NCI-H2171 (cell line): ENCODE measurements at places on chromosomes 2 and 18.

DNA sequence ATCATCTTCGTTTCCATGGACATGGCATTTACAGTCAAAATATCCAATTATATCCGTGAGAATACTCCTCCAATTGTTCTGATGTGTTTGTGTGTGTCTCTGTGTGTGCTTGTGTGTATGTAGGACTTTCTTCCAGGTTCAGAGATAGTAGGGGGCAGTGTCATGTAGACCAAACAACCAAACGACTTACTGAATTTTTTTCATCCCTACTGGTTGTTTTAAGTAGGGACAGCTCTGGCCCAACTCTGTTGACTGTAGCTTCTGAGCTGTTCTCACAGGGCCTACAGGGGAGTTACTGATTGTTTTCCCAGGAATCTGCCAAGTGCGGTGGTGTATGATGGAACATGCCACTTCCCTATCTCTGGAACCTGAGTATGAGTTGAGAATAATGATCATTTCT lies 69.6 kb downstream of the ETAA1 start:
- DNase-seq: no peak

- no peak for DNase-seq
Observed at GRCh38 chr18:2412281-2412680, 159.0 kb downstream of the METTL4 start.

DNA sequence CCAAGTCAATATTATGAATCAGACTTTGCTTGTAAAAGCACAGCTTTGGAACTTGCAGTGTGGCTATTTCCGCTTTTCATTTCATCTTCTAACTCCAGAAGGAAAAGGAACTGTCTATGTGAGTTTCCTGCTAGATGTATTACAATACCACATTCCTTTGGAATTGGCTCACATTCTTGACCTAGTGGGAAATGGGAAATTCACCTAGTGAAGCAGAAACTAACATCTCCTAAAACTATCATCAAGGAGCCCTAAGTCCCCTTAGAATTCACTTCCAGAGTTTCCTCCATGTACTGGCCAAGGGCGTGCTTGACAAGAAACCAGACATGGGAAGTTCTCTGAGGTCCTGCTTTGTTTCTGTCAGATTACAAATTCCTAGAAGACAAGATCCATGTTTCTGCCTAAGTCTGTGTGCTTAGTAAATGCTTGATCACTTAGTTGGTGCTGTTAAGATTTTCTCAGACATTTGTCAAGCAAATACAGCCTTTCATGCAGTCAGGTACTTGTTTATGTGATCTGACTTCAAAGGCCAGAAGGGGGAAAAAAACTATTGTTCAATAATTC lies 275.7 kb upstream of the FN1 start:
- DNase-seq: no peak

- no peak for DNase-seq
Observed at GRCh38 chr2:25790074-25790790, 88.1 kb downstream of the ASXL2 start.

- no peak for DNase-seq
Observed at GRCh38 chr2:218856167-218856895, 3.3 kb upstream of the WNT6 start.

DNA sequence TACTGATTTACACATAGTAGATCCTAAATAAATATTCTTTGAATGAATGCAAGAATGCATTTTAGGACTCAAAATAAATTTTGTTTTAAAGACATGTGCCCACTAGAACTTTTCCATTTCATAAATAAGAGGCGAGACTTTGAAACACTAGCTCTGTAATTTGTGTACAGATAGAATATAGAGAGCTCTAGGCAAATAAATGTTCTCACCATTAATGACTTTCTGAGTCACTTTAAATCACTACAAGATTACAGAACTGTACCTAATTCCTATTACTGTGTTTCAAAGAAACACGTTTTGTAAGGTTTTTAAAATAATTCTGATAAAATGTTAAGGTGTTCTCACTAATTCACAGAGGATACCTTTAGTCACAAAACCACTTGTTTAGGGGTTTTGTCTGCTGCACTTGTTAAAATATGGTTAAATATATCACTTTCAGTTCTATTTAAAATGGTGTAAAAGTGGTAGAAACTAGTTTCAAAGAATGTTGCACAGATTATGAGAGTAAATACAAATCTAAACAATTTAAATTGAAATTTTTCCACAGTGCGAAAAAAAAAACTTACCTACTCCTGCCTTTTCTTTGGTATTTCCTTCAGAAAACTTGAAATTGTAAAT lies 158.7 kb upstream of the ZC3H15 start:
- DNase-seq: no peak

DNA sequence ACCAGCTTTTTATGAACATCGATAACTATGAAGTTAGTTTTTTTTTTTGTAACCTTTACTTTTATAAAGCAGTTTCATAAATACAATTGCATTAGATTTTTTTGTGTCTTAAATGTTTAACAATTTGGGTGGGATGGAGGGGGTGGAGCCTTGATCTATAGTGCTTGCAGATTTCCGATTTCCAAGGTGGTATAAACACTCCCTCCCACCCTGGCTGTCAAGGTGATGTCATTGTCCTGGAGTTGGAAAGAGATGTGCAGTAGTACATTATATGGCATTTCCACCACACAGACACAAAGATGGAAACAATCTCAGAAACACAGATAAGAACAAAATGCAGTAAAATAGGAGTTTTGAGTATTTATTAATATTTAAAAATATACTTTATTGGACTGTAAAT lies 114.4 kb downstream of the TTN start:
- no peak for DNase-seq

DNA sequence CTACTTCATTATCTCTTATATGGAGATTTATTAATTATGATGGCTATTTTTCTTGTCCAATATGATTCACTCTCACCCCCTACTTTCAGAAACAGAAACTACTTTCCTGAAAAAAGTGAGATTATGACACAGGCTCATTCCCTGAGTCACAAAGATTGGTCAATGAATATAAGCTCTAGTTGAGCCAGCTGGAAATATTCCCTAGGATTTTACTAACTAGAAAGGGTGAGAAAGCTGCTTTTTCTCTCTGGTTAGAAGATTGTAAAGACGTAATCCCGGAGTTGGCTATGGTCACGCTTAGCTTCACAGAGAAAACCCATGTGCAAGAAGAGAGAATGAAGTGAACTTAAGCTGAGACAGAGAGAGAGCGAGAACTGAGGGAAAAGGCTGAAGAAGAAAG lies 223.7 kb upstream of the SMAD7 start:
- DNase-seq: no peak

- DNase-seq: no peak
Observed at GRCh38 chr2:221270806-221271205, 301.3 kb downstream of the EPHA4 start.

- DNase-seq: no peak
Observed at GRCh38 chr18:2258954-2259353, 312.4 kb downstream of the METTL4 start.

GRCh38 chr18:43877616-43878321 lies 600.5 kb upstream of the SYT4 start:
- no peak for DNase-seq

GRCh38 chr18:68723539-68723938 lies 8.6 kb upstream of the TMX3 start:
- no peak for DNase-seq

- DNase-seq: no peak
Observed at GRCh38 chr2:67878743-67879142, 184.1 kb downstream of the C1D start.

- no peak for DNase-seq
Observed at GRCh38 chr2:112701052-112701451, 19.8 kb upstream of the NT5DC4 start.

DNA sequence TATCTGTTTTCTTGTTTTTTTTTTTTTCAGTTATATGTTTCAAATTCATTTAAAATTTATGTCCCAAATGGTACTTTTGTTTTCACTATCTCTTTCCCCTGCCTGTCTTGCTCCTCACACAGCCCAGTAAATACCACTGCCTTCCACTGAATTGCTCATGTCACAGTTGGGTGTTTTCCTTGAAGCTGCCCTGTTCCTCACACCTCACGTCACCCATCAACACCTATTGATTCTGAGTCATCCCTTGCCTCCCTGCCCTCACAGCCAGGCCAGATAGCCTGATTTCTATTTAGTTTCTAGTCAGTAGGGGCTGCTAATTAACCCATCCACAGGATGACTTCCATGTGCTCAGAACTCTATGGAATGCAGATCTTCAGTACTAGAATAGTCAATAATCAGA lies 25.3 kb downstream of the FSHR start:
- DNase-seq: no peak

DNA sequence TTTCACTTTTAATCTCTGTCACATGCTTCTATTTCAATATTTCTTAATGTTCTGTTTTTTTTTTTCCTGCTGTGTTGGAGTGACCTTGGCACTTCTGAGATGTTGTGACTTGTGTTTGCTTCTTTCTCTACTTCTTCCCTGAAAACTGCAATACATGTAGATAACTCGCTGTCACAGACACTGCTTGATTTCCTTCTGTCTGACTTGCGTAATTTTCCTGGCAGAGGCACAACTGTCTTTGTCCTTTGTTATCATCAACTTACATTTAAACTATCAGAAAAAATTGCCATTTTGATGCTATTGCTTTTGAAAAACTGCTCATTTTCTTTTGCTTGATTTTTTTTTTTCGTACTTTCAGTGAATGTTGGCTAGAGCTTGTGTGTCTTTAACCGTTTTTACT lies 69.0 kb downstream of the BABAM2 start:
- no peak for DNase-seq
